ENCODE measurements at places on chromosomes 2 and 18.

DNA sequence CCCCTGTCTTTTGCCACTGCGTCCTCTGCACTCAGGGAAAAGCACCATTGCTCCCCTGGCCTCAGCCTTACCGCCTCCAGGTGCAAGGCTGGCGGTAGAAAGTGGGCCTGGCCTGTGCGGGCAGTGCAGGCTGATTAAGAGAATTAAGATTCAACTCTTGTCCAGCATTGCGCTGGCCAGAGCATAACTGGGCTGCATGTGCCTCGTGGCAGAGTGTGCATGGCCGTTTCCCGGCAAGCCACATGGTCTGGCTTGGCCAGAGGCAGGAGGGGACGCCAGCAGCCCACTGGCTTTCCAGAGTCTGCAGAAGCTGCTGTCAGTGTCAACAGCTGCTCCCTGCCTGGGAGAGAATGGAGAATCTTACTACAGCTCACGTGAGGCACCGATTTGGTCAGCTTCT lies 12.3 kb downstream of the NTSR2 start:
- DNase-seq: no peak

DNA sequence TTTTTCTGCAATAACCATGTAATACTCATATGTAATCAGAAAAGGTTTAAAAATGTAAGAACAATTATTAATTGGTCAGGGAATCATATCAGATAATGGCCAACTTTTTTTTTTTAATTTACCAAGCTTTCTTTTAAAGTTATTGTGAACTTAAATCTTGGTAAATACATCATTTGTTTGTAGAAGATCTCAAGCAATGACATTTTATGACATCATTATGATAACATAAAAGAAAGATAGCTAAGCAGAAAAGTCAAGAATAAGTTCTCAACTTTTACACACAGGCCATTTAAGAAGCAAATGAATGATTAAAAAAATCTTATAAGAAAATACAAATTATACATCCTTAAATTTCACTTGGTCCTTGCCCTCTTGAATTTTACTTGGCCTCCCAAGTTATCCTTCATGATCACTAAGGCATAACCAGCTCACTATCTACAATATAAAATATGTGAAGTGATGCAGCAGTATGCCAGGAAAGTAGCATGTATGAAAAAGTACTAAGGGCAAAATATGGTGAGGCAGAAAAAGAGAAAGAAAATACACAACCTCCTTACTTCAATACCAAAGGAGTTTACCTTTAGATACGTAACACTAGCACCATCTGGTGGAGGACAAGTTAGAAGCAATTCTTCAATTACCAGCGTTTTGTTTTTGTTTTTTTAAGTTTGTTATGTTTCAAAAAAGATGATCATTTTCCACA lies 116.6 kb downstream of the SRBD1 start:
- peak; percentile 73 for DNase-seq

- no peak for DNase-seq
Observed at GRCh38 chr2:224444021-224444420, 42.1 kb upstream of the FAM124B start.

DNA sequence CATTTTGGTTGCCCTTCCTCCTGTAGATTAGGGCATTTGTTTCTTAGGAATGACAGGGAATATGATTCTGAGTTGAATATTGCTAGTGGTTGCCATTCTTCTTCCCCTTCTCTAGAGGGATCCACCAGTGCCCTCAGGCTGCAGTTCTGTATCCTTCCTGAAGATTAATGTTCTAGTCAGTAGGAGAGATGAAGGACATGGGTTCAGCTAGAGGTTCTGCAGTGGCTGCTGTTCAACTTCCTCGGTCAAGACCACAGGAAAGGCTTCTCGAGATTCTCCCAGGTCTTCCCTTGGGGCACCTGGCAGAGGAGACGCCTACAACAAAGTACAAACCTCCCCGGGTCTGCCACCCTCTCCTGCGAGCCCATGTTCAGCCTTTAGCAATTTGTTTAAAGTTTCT lies 325.5 kb downstream of the AFF3 start:
- DNase-seq: no peak

GRCh38 chr18:12657684-12658425 lies at the start of gene SPIRE1:
Gene SPIRE1 (minus strand): TSS chr18:12658107. CDS start chr18:12657866, 241 bp downstream.
- peak; percentile 59 for DNase-seq

DNA sequence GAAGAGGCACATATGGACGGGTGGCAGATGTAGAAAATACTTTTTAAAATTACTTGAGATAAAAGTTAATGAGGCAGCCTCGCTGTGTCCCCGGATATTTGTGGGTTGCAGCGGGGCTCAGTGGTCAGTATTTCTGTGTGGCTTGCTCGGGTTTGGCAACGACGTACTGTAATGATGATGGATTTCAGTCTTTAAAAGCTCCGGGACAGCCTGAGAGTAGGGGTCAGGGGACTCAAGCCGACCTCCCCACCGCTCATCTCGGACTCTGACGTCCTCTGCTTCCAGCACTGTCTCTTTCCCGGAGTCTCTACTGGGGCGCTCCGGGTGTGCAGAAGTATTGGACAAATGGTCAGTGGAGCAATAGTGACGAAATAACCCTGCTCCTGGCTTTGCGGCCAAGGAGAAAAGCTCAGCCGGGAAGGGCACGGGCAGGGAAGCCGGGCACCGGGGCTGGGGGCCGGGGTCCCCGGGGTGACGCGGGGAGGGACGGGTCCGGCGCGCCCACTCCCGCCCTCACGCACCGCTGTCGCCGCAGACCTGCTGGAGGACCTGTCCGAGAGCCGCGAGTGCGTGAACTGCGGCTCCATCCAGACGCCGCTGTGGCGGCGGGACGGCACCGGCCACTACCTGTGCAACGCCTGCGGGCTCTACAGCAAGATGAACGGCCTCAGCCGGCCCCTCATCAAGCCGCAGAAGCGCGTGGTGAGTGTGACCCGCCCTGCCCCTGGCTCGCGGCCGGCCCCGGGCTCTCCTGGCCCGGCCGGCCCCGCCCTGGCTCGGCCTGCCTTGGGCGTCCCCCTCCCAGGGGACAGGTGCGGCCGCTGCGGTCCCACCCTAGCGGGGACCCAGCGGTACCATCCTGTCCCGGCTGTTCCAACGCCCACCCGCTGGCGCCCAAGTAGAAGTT lies 7.3 kb downstream of the GATA6 start:
- DNase-seq: no peak

DNA sequence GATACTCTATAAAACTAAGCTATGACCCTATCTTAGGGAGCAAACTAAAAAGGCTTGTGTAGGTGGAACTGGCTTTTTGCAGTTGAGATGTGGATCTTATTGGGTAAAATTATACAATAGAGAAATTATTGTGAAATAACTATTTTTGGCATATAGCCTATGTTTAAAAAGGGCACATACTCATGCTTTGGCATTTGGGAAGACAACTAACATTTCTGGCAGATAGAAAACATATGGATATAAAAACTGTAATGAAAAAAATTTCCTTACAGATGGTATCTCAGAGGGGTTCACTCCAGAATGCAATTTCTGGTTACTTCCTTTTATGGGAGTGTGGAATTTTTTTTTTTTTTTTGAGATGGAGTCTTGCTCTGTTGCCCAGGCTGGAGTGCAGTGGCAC lies 120.1 kb upstream of the CCDC195 start:
- no peak for DNase-seq

- no peak for DNase-seq
Observed at GRCh38 chr2:219289537-219290361, 10.6 kb downstream of the DNAJB2 start.

- no peak for DNase-seq
Observed at GRCh38 chr2:189300916-189301315, 121.4 kb upstream of the COL5A2 start.

- DNase-seq: no peak
Observed at GRCh38 chr2:8453904-8454302, 228.0 kb upstream of the ID2 start.

- DNase-seq: peak; percentile 78
Observed at GRCh38 chr2:150485871-150486538, 1.5 kb downstream of the RND3 start.

DNA sequence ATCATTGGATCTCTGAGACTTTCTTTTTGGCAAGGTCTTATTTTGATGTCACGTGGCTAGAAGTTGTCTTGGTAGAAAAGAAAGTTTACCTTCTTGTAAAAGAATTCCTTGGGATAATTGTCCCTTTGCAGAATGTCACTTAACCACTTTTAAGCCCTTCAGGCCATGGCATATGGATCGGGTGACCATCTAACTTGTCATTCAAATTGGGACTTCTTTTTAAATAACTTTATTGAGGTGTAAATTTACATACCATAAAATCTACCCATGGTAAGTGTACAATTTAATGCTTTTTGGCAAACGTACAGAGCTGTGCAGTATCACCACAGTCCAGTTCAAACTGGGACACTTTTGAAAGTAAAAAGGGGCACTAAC lies 24.6 kb downstream of the ARMC9 start:
- no peak for DNase-seq

GRCh38 chr2:235654103-235654813 lies 160.4 kb downstream of the AGAP1 start:
- DNase-seq: no peak

- DNase-seq: no peak
Observed at GRCh38 chr18:8286303-8286702, 322.9 kb upstream of the RAB12 start.

GRCh38 chr2:109438146-109438545 lies 175.6 kb downstream of the SEPTIN10 start:
- DNase-seq: no peak

DNA sequence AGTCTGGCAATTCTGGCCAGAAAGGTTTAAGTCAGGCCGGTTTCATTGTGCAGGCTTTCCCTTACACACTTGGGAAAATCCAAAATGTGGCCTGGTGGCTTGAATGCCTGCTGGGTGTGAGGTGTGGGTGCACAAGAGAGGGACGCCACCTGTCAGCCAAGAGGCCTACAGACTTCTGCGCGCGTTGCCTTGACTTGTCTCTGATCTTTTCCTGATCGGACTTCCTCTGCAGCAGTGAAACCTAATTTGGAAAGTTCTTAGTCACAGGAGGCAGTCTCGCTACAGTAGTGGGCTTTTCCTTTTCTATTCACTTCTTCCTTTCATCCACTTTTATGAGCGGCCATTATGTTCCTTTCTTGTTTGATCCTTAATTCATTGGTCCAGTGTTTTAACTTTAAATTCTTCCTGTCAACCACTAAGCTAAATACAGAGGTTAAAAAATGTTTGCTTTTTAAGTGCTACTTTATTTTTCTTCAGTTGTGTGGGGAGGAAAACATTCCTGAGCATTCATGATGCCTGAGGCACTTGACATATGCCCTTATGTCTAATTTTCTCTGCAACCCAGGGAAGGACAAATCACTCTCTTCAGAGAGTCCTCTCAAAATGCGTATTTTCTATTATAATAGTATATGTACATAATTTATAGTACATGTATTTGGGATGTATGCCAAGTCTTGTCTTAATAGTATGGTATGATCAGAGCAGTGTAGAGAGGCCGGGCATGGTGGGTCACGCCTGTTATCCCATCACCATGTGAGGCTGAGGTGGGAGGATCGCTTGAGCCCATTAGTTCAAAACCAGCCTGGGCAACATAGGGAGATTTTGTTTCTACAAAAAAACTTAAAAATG lies 128.9 kb downstream of the WDSUB1 start:
- no peak for DNase-seq

GRCh38 chr2:66281980-66282379 lies 152.9 kb upstream of the MEIS1 start:
- no peak for DNase-seq

- DNase-seq: no peak
Observed at GRCh38 chr2:159758239-159758638, 39.8 kb downstream of the CD302 start.

DNA sequence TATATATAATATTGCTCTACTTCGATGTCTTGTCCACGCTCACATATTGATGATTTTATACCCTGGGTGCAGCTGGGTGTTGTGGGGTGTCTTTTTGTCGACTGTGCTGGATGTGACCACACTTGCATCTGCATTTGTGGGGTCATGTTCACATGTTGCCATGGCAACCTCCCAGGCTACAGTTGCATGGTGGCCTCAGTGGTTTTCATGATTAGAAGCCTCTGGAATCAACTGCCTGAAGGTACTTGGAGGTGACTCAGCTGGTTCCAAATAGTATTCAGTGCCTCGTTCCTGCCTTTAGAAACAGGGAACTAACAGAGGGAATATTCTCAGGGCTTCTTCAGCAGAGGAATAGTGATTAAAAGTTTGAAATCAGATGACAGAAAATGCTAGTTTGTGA lies 166.3 kb upstream of the NYAP2 start:
- DNase-seq: no peak

- no peak for DNase-seq
Observed at GRCh38 chr2:207265869-207266268, 100.1 kb upstream of the KLF7 start.

DNA sequence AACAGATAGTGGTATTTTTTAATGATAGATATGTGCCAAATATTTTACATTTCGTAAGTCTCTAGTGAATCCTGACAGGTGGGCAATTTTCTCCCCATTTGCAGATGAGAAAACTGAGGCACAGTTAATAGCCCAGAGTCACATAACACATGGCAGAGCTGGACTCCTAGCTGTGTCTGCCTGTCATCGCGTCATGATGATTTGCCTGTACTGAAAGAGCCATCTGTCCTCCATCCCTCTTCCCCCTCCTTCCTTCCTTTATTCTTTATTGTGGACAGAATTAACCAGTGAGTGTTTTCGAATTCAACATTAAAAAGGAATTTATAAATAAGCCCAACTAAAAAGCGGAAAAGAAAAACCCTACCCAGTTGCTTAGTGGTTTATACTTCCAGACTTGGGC lies 3.2 kb downstream of the DNAJB2 start:
- no peak for DNase-seq

- DNase-seq: no peak
Observed at GRCh38 chr2:229622495-229623355, 91.6 kb downstream of the DNER start.

DNA sequence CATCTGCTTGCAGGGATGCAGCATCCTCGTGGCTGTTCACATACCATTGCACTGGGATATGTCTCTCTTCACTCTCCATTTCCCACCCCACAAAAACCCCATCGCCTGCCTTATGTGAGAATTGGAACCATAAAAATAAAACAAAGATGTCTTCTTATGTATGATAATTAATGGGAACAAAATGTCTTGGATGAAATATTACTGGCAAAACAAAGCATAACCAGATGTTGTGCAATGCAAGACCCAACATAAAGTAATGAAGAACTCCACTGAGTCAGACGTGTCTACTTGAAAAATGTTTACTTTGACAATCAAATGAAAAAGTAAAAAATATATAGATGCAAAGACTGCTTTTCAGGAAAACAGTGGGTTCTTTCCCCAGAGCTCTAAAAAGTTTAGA lies 611.3 kb upstream of the SYT4 start:
- DNase-seq: no peak

- no peak for DNase-seq
Observed at GRCh38 chr18:2508155-2508554, 63.1 kb downstream of the METTL4 start.

GRCh38 chr18:23887493-23887892 lies 127.1 kb upstream of the TTC39C start:
- peak; percentile 98 for DNase-seq

- DNase-seq: no peak
Observed at GRCh38 chr2:73285159-73285739, 971 bp upstream of the FBXO41 start.

DNA sequence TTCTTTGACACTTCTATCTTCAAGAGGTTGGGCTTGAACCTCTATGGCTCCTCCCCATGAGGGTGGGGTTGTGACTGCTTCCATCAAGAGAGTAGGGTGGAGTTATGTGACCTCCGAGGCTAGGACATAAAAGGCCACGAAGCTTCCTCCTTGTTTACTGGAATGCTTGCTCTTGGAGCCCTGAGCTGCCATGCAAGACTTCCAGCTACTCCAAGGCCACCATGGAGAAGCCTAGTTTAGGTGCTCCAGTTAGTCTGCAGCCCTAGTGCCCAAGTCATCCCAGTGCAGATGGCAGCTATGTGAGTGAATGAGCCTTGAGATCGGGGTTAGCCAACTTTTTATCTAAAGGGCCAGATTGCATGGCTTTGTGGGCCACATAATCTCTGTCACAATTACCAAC lies 2.4 kb upstream of the MERTK start:
- no peak for DNase-seq

GRCh38 chr18:61894751-61895524 lies 2.1 kb upstream of the RNF152 start:
- DNase-seq: no peak

Data from COR-L47 (cell line).